ENCODE measurements at places on chromosomes 13 and 19.

DNA sequence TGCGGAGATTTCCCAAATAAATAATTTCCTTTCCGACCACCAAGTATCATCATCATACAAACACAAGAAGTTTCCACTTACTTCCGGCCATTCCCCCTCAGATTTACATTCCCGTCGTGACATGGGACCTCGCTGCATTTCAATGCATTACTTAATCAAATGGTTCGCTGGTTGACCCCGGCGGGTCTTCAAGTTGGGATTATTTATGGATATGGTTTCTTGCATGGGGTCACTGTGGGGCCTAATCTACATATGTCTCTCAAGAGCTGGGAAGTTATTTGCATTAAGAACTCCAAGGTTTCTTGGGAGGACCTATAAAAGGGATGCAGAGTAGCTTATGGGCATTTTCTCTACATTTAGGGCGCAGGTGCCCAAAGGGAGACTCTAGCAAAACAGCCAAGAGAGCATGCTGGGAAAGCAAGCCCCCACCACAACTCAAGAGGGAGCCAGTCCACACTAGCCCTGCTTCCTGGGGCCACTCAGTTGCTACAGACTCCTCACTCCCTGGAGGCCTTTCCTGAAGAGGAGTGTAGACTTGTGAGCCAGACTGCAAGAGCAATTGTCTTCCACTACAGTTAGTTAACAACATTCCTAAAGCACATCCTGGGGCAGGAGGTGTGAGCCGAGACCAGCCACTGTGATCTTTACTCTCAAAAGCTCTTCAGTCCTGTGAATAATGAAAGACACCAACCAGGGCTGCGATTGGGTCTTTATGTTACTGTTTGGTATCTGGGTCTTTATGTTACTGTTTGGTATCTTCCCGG is 125.3 kb downstream of the KATNAL1 start:
- peak; percentile 89 for DNase-seq

DNA sequence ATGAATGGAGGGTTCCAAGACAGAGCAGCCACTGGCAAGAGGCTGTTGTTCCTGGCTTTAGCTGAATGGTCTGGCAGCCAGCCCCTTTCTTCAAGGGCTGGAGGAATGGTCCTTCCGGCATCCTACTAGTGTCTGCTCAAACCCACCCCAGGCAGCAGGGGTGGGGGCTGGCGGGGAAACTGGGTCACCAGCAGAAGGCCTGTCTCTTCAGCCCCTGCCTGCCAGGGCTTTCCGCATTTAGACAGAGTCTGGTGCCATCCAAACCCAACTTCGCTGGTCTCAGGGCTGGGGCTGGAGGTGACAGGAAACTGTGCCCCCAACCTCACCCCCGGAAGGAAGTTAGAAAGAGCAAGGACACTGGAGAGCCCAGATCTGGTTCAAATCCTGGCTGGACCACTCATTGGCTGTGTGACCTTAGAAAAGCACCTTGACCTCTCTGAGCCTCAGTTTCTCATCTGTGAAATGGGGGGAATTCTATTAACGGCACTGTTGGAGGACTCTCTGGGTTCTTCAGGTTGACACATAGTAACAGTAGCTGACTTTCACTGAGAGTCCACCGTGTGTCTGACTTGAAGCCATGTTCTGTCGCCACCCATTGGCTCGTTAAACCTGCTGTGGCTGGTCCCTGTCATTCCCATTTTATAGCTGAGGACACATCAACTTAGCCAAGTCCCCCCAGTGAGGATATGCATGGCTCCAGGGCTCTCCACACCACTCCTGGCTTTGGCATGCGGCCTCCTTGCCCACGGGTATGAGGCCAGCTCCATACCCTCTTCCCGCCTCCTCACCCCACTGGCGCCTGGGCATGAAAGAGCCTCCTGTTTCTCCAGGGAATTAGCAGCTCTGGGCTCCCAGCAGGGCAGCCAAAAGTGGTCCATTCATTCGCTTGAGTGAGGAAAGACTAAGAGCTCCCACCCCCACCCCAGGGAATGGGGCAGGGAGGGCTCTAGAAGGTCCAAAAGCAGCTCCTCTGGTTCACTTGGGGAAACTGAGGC is 2.5 kb upstream of the NR2C2AP start:
- no peak for DNase-seq

DNA sequence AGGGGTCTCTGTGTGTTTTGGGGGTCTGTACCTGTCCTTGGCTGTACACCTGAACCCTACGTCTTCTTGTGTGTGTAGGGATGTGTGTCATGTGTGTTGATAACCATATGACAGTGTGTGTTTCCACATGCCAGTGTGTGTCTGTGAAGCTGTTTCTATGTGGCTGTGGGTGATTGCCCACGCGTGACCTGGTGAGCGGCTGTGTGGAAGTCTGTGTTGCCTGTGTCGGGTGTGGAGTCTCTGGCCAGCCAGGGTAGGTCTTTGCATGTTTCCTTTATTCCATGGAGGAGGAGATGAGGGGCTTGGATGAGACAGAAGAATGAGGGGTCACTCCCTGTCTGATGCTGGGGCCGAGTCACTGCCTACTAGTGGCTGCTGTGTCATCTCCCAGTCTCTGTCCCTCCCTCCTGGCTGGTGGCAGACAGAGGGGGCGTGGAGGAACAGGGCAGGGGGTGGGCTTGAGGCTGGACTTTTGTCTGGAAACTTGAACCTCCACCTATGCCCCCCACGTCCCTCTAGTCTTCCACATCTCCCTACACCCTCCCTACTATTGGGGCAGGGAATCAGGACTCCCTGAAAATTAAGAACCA is 2.8 kb upstream of the FOSB start:
- no peak for DNase-seq

GRCh38 chr19:55986487-55986886 is at the start of gene NLRP5:
Gene NLRP5, plus strand, starts transcription at chr19:55986775.
- DNase-seq, result no peak

GRCh38 chr19:31350693-31351055 is 1.4 kb upstream of the TSHZ3 start:
- DNase-seq, result no peak

- DNase-seq, result peak; percentile 95
Observed at GRCh38 chr19:7681340-7682174, 924 bp downstream of the TRAPPC5 start.

- DNase-seq, result peak; percentile 24
Observed at GRCh38 chr13:77537289-77537919, 1.9 kb downstream of the SCEL start.

DNA sequence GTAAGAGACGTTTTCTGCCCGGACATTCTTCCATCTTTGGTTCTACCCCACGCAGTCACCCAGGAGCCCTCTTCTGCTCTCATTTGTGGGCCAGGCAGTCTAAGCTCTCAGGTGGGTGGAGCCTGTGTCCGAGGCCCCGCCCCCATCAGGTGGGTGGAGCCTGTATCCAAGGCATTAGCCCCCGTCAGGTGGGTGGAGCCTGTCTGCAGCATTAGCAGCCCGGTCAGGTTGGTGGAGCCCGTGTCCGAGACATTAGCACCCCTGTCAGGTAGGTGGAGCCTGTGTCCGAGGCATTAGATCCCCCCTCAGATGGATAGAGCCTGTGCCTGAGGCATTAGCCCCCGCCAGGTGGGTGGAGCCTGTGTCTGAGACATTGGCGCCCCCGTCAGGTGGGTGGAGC is 45.5 kb upstream of the C13orf46 start:
- DNase-seq, result no peak

DNA sequence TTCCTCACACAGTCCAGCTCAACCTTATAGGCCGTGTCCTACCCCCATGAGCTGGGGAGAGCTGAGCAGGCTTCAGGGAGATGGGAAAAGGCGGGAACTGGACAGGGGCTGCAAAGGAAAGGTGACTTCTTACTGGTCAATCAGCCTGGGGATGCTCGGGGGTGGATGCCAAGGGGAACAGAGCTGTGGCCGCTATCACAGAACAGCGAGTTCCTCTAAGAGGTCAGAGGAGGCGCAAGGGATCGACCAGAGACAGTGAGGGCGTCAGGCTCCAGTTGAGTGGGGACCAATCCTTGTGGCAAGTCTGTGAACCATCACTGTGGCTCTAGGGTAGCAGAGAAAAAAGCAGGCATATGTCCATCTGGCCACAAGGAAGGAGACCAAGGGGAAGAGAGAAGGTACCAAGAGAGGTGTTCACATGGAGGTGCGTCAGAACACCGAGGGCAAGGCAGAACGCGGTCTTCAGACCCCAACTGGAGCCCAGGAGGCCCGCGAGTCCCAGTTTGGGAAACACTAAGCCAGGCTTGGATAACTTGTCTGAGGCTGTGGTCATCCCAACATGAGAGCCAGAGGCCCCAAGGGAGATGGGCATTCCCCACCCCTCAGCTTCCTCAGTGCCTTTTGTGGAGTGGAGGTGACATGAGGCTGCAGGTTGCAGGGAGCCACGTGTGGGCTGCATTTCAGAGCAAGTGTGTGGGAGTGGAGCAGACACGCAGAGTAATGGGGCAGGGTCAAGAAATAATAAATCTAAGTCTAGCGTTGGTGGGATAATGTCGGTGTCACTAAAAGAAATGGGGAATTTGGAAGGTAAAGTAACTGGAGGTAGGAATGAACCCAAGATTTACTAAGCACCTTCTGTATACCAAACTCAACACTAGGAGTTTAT is 3.9 kb downstream of the F10 start:
- DNase-seq, result no peak

DNA sequence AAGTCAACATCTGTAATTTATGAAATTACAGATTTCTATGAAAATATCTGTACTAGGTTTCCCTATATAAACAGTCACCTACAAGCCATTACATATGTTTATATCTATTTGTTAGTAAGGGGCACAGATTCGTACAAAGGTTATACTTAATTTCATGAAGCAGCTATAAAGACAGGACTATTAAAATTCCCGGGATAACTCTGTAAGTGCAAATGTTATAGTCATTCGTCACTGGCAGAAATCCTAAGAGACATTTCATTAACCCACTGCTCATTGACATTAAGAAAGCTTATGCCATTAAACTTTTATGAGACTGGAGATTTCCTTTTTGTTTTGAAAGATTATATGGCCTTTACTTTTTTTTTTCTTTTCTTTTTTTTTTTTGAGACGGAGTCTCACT is 122.9 kb downstream of the MYO16 start:
- DNase-seq, result no peak

DNA sequence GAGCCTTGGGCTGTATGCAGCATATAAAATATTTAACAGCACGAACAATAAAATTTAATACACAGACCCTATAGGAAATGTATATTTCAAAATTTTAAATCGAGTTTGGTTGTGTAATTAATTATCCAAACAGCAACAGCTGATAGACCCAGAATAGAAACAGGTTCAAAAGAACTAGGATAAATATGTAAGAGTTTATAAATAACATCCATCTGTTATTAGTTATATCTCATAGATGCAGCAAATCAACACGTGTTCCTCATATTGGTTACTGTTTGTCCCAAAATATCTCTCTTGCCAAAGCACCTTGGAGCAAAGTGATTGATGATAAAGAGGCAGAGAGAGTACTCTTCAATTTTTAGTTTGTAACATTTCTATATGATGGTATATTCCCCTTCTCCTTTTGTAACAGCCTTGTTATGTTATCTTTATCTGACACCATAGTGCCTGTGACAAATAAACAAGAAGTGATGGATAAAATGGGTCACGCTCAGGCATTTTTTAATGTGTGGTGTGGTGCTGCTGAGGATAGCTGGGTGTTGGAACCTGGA is 260.6 kb upstream of the NBEA start:
- DNase-seq, result no peak

DNA sequence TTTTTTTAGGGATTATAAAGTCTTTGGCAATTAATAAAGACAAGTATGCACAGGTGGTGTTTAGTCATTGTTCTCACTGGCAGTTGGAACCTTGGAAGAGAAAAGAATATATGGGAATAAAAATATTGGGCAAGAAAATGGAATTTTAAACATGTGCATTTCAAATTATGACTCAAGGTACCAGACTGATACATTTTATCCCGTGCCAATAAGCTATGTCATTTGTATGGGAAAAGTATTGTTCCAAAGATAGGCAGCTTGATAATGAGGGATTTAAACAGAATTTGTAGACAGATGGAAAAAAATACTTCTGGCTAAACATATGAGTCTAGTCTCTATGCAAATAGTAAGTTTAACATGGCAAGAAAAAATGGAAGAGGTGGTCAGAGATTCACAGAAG is 169.5 kb upstream of the UFM1 start:
- DNase-seq, result no peak

GRCh38 chr19:30123611-30124010 is 181.6 kb downstream of the URI1 start:
- no peak for DNase-seq

DNA sequence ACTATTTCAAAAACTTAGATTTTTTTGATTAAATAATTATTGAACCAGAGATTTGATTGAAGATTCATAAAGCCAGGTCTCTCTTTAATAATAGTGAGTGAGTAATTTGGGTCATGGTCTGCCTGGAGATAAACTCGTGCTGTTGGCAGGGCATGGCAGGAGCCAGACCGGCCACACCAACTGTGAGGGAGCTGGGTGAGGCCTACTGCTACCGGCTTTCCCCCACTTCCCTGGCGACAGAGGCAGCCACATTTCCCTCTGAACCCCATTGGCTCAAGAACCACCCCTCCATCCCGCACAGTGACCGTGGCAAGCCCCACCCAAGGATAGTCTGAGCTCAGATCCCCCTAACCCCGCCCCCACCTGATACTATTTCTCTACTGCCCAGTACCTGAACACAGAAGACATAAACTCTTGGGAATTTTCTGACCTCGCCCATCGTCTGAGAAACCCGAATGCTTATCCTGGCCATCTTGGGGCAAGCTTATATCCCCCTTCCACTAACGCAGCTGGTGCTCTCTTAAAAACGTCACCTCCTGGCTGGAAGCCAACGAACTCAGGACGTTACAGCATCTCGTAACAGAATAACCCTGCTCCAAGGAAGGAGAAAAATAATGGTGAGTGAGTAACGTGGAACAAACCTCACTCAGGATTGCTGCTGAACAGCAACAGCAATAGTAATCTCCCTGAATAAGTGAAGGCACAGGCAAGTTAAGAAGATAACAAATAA is 627.6 kb upstream of the PCDH9 start:
- no peak for DNase-seq

DNA sequence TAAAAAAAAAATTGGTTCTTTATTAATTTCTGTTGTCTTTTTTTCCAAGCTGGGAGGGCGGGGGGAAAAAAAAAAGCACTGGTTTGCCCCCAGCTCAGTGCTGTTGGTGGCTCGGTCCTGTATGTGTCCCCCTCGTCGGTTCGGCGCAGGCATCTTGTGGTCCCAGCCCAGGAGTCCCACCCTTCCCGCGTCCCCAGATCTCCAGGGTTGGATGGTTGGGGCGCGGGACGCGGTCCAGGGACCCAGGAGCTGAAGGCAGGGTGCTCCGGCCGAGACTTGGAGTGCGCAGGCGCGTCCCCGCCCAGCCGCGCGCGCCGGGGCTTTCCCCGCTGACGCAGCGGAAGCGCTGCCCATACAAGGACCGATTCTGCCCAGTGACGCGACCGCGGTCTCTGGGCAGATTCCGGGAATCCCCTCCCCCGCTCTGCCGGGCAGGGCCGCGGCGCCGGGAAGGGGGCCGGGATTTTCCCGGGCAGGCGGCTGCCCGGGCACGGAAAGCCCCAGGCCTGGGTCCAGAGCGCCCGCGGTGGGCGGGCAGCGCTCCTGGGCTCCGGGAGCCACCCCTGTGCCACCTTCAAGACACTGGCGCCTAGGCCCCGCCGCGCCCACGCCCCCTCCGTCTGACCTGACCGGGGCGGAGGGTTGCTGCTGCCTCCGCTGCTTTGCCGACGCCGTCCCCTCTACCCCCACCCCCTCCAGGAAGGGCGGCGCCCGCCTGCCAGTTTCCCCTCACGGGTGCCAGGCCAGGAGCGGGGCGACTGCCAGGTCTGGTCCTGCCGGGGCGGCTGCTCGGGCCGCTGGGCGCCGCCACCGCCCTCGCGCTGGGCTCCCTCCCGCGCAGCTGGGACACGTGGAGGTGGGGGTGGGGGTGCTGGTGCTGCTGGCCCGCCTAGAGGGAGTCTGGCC is 2.3 kb downstream of the JUNB start:
- peak; percentile 99 for DNase-seq

- no peak for DNase-seq
Observed at GRCh38 chr19:35000647-35001501, 751 bp downstream of the GRAMD1A start.

Measured in esophagus muscularis mucosa (tissue), 4 donors.